ENCODE measurements at places on chromosomes 2 and 18.

DNA sequence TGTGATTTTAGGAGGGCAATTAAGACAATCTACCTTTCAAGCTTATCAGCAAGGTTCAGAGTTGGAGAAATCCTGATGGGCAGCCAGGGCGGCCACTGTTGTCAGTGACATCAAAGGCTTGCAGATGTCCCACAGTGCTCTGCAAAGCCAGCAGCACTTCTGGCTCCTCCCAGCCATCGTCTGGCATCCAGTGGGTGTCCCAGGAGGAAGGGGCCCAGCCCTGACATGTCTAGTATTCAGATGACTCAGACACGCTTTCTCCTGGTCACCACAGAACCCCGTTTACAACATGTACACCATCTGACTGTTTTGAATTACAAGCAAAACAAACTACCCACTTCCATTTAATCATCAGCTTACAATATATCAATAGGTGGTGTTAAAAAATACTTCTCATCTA lies 61.4 kb downstream of the CYRIA start:
- DNase-seq, result no peak

DNA sequence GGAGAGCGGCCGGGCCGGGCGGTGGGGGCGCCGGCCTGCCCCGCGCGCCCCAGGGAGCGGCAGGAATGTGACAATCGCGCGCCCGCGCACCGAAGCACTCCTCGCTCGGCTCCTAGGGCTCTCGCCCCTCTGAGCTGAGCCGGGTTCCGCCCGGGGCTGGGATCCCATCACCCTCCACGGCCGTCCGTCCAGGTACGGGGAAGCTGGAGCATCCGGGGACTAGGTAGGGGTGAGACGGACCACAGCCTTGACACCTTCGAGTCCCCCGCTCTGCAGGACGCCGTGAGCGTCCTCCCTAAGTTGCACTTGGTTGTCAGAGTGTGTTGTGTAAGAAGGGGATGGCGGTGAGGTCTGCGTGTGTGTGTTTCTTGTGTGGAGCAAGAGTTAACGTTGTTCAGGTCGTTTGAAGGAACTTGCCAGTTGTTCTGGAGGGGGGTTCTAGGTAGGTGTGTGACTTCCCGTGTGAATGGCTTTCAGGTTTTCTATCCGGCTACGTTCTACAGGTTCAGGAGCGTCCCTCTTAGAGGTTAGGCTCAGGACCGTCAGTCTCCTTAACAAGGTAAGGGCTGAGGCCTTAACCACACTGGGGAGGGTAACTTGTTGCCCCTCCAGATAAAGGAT lies 393 bp downstream of the IL1R1 start:
- DNase-seq, result no peak

- no peak for DNase-seq
Observed at GRCh38 chr2:1741851-1742250, 2.5 kb downstream of the PXDN start.

GRCh38 chr2:219500135-219500534 lies 1.4 kb downstream of the GMPPA start:
- no peak for DNase-seq
